ENCODE measurements at places on chromosomes 1 and 21. TPM values are rescaled to one million over a fixed set of nuclear protein-coding genes. Genes with fewer than 3 reads are reported as not detected.

DNA sequence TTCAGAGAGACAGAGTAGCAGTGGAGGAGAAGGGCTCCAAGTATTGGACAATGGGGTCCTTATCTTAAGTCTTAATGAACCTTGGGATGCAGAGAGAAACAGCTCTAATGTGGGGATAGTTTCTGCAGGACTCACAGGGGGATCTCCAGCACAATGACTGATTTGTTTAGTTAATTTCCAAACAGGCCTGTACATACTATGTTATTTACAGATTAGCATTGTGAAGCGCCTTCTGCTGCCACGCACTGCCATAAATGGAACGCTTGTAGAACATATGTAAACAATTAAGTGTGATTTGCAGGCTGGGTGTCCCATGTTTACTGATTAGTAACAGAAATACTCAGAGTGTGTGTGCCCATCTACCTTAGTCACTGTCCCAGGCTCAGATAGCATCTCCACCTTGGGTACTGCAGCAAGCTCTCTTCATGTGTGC, 56.1 kb downstream of the NTPCR start:
- no peaks in the 10 kb centered on the region for H3K27me3 ChIP-seq
- DNase-seq = no peak
- H3K4me1 ChIP-seq = no peaks in the 10 kb centered on the region
- no peak overlapping the region for H3K4me3 ChIP-seq

DNA sequence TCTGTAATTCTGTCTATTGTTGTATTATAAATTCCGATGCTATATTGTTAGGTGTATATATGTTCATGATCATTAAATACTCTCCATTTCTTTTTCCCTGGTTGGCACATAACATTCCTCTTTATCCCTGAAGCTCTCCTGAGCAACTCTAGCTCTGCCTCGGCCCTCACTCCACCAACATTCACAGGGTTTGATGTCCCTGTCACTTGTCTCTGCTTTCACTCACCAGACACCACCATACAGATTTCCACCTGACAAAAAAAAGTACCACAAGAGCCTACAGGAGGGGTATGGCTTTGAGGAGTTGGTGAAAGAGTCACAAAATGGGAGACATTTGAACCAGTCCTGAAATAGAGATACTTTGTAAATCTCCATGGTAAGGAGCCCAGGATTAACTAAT, 8.8 kb upstream of the TSPEAR start:
- no peaks in the 10 kb centered on the region for H3K27me3 ChIP-seq
- no peaks in the 10 kb centered on the region for H3K36me3 ChIP-seq
- no peaks in the 10 kb centered on the region for H3K4me1 ChIP-seq
- no peak for DNase-seq
- H3K27ac ChIP-seq = no peak overlapping the region

- no peak for DNase-seq
- H3K36me3 ChIP-seq = no peaks in the 10 kb centered on the region
- H3K4me1 ChIP-seq = peaks cover 6% of the 10 kb centered on the region
- no peaks in the 10 kb centered on the region for H3K27me3 ChIP-seq
- no peak overlapping the region for H3K27ac ChIP-seq
- no peak overlapping the region for H3K4me3 ChIP-seq
Measured at GRCh38 chr1:82597649-82598048, 796.9 kb downstream of the ADGRL2 start.

Gene SEC16B
- 4.2 TPM for total RNA-seq

Gene MR1
- 19.6 TPM for total RNA-seq

GRCh38 chr1:174239541-174239940, 80.2 kb downstream of the RABGAP1L start:
- no peak overlapping the region for H3K4me3 ChIP-seq
- no peaks in the 10 kb centered on the region for H3K4me1 ChIP-seq
- no peaks in the 10 kb centered on the region for H3K27me3 ChIP-seq
- no peak overlapping the region for H3K27ac ChIP-seq
- no peak for DNase-seq
- H3K36me3 ChIP-seq = no peaks in the 10 kb centered on the region

- H3K27ac ChIP-seq = no peak overlapping the region
- H3K27me3 ChIP-seq = no peaks in the 10 kb centered on the region
- H3K4me1 ChIP-seq = peaks cover 12% of the 10 kb centered on the region
- H3K4me3 ChIP-seq = no peak overlapping the region
Measured at GRCh38 chr1:59678493-59679228, 136.1 kb upstream of the HOOK1 start.

DNA sequence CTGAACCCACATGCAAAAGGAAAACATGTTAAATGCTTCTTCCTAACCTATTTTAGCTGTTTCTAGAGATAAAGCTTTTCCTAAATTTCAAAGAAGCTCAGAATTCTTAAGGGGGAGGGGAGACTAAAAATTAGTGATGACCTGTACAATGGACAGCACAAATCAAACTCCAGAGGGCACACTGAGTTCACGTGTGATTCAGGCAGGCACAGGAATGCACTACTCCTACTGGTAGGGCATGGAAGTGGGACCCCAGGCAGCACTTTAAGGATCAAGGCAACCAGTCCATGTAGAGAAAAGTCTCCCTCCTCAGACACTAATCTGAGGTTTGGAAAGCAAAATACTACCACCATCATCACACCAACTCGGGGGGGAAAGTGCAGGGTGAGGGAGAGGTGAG, 31.3 kb upstream of the CLCA4 start:
- H3K27ac ChIP-seq = no peak overlapping the region
- H3K27me3 ChIP-seq = no peaks in the 10 kb centered on the region
- no peaks in the 10 kb centered on the region for H3K36me3 ChIP-seq
- no peak for DNase-seq
- H3K4me1 ChIP-seq = no peaks in the 10 kb centered on the region

- no peak for DNase-seq
- no peaks in the 10 kb centered on the region for H3K4me1 ChIP-seq
- no peaks in the 10 kb centered on the region for H3K36me3 ChIP-seq
- no peaks in the 10 kb centered on the region for H3K27me3 ChIP-seq
Measured at GRCh38 chr1:29501227-29501976, 265.1 kb downstream of the PTPRU start.

GRCh38 chr1:4637616-4638344, 16.6 kb upstream of the AJAP1 start:
- H3K4me1 ChIP-seq = no peaks in the 10 kb centered on the region
- H3K4me3 ChIP-seq = no peak overlapping the region
- H3K27ac ChIP-seq = no peak overlapping the region
- no peaks in the 10 kb centered on the region for H3K27me3 ChIP-seq

- no peaks in the 10 kb centered on the region for H3K27me3 ChIP-seq
- H3K4me1 ChIP-seq = peaks cover 7% of the 10 kb centered on the region
- DNase-seq = no peak
- H3K36me3 ChIP-seq = no peaks in the 10 kb centered on the region
Measured at GRCh38 chr1:220891224-220892085, 12.2 kb downstream of the HLX start.

Gene VANGL1
- 8.8 TPM for total RNA-seq

DNA sequence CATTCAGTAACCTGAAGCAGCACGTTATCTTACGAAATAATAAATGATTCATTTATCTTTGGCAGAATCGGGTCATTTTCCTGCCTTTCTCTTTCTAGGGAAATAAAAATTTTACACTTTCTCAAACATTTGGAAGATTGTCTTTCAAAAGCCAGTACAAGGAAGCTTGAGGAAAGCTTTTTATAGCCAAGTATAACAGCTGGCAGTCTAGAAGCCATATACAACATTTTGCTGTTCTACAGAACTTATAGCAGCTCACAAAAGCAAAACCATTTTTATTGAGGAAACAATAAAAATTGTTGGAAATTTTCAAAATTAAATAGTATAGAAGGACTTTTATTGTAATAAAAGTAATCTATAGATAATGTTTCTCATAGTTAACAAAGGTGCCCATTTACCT, 448.6 kb downstream of the SMYD3 start:
- H3K27ac ChIP-seq = no peak overlapping the region
- H3K36me3 ChIP-seq = no peaks in the 10 kb centered on the region
- H3K4me1 ChIP-seq = no peaks in the 10 kb centered on the region
- no peaks in the 10 kb centered on the region for H3K27me3 ChIP-seq

GRCh38 chr1:56404561-56405030, 174.8 kb downstream of the PLPP3 start:
- DNase-seq = no peak
- peak overlapping the region; percentile 43 for H3K27ac ChIP-seq

GRCh38 chr1:88549536-88549935, 134.5 kb upstream of the PKN2 start:
- no peak overlapping the region for H3K4me3 ChIP-seq
- no peaks in the 10 kb centered on the region for H3K27me3 ChIP-seq
- H3K4me1 ChIP-seq = no peaks in the 10 kb centered on the region
- no peak overlapping the region for H3K27ac ChIP-seq
- no peaks in the 10 kb centered on the region for H3K36me3 ChIP-seq

Gene CACNA1E
- not detected for total RNA-seq

GRCh38 chr1:216523449-216524190, 100.4 kb upstream of the USH2A start:
- H3K4me1 ChIP-seq = no peaks in the 10 kb centered on the region
- H3K27ac ChIP-seq = no peak overlapping the region
- no peaks in the 10 kb centered on the region for H3K36me3 ChIP-seq
- H3K27me3 ChIP-seq = no peaks in the 10 kb centered on the region
- H3K4me3 ChIP-seq = no peak overlapping the region

Gene MTARC2
- 30.4 TPM for total RNA-seq

Gene ADAM30
- total RNA-seq = not detected

Gene SAMSN1
- total RNA-seq = 6.6 TPM

- H3K4me1 ChIP-seq = peaks cover 15% of the 10 kb centered on the region
- DNase-seq = no peak
- H3K4me3 ChIP-seq = no peak overlapping the region
- peak overlapping the region; percentile 27 for H3K27ac ChIP-seq
Measured at GRCh38 chr21:45413922-45414321, 9.0 kb downstream of the COL18A1 start.

GRCh38 chr21:36441715-36442114, 38.2 kb downstream of the CLDN14 start:
- no peaks in the 10 kb centered on the region for H3K27me3 ChIP-seq
- no peaks in the 10 kb centered on the region for H3K4me1 ChIP-seq
- H3K27ac ChIP-seq = no peak overlapping the region
- DNase-seq = no peak
- no peaks in the 10 kb centered on the region for H3K36me3 ChIP-seq

DNA sequence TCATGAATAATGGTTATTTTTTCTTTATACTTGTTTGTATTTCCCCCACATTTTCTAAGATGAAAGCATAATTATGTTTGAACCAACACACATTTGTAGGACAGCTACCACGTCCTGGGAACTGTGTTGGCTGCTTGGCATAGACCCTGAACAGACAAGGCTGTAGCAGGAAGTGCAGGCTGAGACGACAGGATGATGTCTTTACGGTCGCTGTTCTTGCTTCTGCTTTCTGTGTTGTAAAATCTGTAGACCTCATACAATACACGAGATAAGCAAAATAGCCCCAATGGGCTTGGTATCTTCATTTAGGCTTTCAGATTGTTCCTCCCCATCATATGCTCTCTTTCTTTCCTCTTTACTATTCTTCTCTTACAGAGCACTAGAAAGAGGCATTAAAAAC, 23.3 kb upstream of the OTUD3 start:
- no peaks in the 10 kb centered on the region for H3K36me3 ChIP-seq
- H3K4me3 ChIP-seq = no peak overlapping the region
- H3K4me1 ChIP-seq = no peaks in the 10 kb centered on the region
- no peak overlapping the region for H3K27ac ChIP-seq

DNA sequence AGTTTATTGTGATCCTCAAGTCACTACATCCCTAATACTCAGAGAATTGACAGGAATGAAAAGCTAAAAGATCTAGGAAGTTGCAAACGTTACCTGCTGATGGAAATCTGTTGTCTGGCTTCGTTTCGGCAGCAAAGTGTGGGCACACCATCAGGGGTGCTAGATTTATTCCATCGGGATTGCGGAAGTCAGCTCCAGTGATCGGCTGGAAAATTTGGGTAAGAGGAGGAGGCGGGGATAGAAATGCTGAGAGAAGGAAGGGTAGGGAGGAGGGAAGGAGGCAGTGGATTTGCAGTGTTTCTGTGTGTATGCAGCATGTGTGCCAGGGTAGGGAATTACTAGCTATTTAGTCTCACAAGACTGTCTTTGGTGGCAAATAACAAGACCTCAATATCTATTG, at the start of gene CTSK:
TSS of gene CTSK (minus strand) at position 140 of the 400 bp plus-strand sequence. CDS start 1,455 bp downstream, outside the sequence.
- no peaks in the 10 kb centered on the region for H3K27me3 ChIP-seq
- no peak for DNase-seq
- H3K36me3 ChIP-seq = peaks cover 24% of the 10 kb centered on the region
- H3K27ac ChIP-seq = peak within 1 kb of the TSS; percentile 0
- H3K4me1 ChIP-seq = peaks cover 4% of the 10 kb centered on the region
- peak within 1 kb of the TSS; percentile 69 for H3K4me3 ChIP-seq
